ENCODE measurements at places on chromosomes 3 and 15.

DNA sequence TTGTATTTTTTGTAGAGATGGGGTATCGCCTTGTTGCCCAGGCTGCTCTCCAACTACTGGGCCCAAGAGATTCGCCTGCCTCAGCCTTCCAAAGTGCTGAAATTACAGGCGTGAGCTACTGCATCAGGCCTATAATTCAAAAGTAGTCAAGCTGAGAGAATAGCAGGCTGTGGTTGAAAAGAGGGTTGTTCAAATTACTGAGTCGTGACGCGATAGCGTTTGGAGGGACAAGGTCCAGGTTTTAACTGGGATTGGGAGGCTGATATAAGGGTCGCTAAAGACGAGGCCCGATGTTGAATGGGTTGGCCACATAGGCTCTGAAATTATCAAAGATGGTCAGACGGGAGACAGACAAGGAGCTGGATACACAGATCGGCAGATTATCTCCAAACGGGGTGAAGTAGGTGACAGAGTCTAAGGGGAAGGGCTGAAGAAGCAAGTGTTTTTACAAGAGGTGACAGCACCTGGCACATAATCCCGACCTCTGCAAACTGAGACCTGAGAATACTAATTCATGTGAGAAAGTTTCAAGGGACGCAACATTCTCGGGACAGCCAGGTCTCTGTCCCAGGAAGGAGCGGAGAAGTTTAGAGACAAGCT, 759 bp upstream of the ARID3B start:
- no peak for DNase-seq
- H3K4me3 ChIP-seq = peak overlapping the region; percentile 64
- H3K36me3 ChIP-seq = no peaks in the 10 kb centered on the region
- peaks cover 10% of the 10 kb centered on the region for H3K27me3 ChIP-seq
- peak overlapping the region; percentile 72 for H3K27ac ChIP-seq
- H3K4me1 ChIP-seq = peaks cover 30% of the 10 kb centered on the region

GRCh38 chr3:40167958-40168357, 141.5 kb upstream of the EIF1B start:
- no peak overlapping the region for H3K27ac ChIP-seq
- no peaks in the 10 kb centered on the region for H3K4me1 ChIP-seq
- no peak overlapping the region for H3K4me3 ChIP-seq
- no peak for DNase-seq
- H3K27me3 ChIP-seq = 0 out of 2 replicates have a peak, but pooled peaks cover 8% of the 10 kb centered on the region

GRCh38 chr15:49096090-49096750, 50.0 kb upstream of the SECISBP2L start:
- H3K36me3 ChIP-seq = no peaks in the 10 kb centered on the region
- no peak for DNase-seq
- no peak overlapping the region for H3K4me3 ChIP-seq
- no peak overlapping the region for H3K27ac ChIP-seq

- H3K4me1 ChIP-seq = no peaks in the 10 kb centered on the region
- no peaks in the 10 kb centered on the region for H3K27me3 ChIP-seq
- no peak for DNase-seq
- no peak overlapping the region for H3K27ac ChIP-seq
Measured at GRCh38 chr15:99365242-99365641, 114.0 kb downstream of the LRRC28 start.

DNA sequence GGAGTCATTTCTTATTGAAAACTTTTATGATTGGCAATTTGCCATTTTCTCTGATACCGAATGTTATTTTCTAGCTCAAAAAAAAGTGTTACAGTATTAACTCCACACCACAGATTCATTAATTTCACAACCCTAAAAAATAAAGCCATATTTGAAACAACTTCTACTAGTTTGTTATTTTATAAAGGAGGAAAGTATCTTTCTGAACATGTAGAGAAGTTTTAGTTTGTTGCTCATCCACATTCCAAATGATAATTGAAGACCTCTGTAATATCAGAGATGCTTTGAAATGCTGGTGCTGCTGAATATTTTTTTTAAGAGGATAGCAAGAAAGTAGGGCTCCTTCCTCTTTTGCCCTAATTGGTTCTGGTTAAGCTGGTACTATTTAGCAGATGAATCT, 1.9 kb downstream of the VGLL3 start:
- no peak overlapping the region for H3K4me3 ChIP-seq
- no peak for DNase-seq
- no peaks in the 10 kb centered on the region for H3K36me3 ChIP-seq
- peaks cover 5% of the 10 kb centered on the region for H3K27me3 ChIP-seq

DNA sequence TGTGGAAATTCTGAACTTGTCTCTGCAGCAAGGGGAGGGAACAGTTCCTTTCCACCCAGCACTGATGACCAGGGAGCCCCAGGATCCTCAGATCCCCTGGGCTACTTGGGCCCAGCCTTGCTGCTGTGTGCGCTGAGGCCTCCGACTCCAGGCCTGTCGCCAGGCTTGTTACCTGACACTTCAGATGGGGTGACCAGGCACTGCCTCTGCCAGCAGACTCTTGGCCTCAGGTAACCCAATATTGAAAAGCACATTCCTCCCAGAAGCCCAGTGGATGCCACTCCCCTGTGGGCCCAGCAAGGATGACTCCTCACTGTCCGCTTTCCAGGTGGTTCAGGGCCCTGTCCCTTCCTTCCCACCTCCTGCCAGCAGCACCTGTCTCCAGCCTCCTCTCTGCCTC, 3.5 kb upstream of the PLA2G4E start:
- H3K4me1 ChIP-seq = no peaks in the 10 kb centered on the region
- H3K27ac ChIP-seq = no peak overlapping the region
- no peak for DNase-seq
- H3K4me3 ChIP-seq = no peak overlapping the region
- H3K36me3 ChIP-seq = no peaks in the 10 kb centered on the region

DNA sequence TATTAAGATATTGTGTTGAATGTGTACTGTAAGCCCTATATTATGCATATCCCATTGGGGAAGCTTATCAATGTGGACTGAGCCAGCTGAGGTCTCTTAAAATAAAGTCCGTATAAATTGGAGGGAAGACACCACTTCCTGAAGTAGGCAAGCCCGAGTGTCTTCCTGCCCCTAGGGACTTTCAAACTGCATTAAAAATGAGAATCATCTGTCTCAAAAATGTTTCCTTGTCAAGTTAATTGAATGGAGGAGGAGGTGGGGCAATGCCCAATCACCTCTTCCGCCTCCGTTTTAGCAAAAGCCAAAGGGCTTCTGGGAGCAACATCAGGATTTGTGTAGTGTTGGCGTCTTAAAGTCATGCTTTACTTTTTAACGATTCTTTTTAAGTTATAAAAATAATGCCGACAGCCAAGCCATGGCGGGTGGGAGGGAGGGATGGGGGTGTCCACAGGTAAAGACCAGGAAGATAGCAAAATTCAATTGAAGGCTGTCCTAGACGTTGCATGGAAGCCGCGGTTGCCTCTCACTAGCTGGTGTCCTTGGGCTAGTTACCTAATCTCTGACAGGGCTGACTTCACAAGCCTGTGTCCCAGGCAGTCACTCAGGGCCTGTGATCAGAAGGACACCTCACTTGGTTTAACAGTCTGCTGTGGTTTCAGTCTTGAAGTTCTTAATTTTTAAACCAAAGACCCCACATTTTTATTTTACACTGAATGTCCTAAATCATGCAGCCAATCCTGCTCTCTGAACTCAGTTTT, 524.9 kb upstream of the PROK2 start:
- no peaks in the 10 kb centered on the region for H3K4me1 ChIP-seq
- H3K27me3 ChIP-seq = peaks cover 7% of the 10 kb centered on the region
- no peak for DNase-seq
- no peak overlapping the region for H3K27ac ChIP-seq

DNA sequence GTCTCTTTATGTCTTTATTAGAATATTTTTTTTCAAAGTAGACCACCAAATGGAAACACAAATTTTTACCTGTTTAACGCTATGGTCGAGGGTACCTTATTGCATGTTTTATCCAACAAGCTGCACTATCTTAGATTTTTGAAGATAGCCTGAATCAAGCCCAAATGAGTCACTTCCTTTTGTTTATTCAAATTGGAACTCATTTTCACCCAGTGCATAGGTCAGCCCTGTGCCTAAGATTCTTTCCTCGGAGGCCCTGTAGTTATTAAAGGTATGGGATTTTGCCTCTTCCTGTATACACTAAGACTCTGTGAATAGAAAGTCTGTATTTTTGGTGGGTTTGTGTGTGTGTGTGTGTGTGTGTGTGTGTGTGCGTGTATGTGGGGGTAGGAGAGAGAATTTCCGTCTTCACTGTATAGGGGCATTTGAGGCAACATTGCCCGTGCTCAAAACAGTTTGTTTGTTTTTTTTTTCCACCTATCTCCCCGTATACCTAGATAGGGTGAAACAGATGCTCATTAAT, 358.0 kb upstream of the CADM2 start:
- no peak overlapping the region for H3K4me3 ChIP-seq
- no peaks in the 10 kb centered on the region for H3K27me3 ChIP-seq
- H3K36me3 ChIP-seq = no peaks in the 10 kb centered on the region
- no peak overlapping the region for H3K27ac ChIP-seq
- no peaks in the 10 kb centered on the region for H3K4me1 ChIP-seq

DNA sequence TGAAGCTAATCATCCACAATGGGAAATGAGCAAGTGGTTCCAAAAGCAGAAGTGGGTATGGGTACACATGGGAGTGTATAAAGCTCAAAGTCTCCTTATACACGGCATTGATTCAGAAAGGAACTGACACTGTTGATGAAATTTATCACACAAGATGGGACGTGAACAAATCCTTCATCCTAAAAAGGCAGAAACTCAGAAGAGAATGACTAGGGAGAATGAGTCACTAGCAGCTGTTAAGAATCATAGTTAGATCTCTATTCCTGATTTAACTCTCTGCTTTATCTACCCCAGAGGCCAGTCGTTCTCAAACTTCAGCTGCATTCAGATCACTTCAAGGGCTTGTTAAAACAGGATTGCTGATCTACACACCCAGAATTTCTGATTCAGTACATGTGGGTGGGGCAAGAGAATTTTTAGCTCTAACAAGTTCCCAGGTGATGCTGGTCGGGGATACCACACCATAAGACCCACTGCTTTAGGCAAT, 97.7 kb upstream of the PHLDB2 start:
- no peaks in the 10 kb centered on the region for H3K27me3 ChIP-seq
- H3K4me3 ChIP-seq = no peak overlapping the region
- no peak for DNase-seq

- no peaks in the 10 kb centered on the region for H3K36me3 ChIP-seq
- no peak overlapping the region for H3K4me3 ChIP-seq
- H3K27me3 ChIP-seq = peaks cover 3% of the 10 kb centered on the region
Measured at GRCh38 chr3:193029800-193030199, 112.1 kb upstream of the MB21D2 start.

DNA sequence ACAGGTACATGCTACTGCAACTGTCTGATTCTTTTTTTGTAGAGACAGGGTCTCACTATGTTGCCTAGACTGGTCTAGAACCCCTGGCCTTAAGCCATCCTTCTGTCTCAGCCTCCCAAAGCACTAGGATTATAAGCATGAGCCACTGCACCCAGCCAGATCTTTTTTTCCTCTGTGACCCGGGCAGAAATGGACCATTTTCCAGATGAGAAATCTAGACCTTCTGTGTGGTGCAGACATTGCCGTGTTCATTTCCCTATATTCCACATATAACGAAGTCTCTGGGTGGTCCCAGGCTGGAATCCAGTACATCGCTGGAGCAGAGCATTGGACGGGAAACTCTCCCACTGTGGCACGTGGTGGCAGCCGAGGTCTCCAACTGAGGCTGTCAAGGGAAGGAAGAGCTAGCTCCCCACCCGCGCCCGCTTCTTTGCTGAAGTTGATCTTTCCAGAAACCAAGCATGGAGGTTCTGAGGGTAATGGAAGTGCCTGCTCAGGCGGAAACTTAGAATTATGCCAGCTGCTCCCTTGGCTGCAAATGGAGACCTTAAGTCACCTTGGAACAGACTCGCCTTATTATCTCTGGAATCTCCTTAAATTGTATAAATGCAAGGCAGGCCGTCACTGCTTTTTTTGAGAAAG, 23.1 kb upstream of the TXNRD3 start:
- no peak for DNase-seq
- H3K27me3 ChIP-seq = no peaks in the 10 kb centered on the region
- no peak overlapping the region for H3K27ac ChIP-seq
- H3K36me3 ChIP-seq = no peaks in the 10 kb centered on the region
- peaks cover 8% of the 10 kb centered on the region for H3K4me1 ChIP-seq
- H3K4me3 ChIP-seq = no peak overlapping the region

- DNase-seq = no peak
- no peaks in the 10 kb centered on the region for H3K36me3 ChIP-seq
- no peak overlapping the region for H3K4me3 ChIP-seq
- no peak overlapping the region for H3K27ac ChIP-seq
- H3K4me1 ChIP-seq = no peaks in the 10 kb centered on the region
- H3K27me3 ChIP-seq = no peaks in the 10 kb centered on the region
Measured at GRCh38 chr3:80384811-80385210, 617.0 kb upstream of the ROBO1 start.

GRCh38 chr3:114496021-114496434, 202.2 kb downstream of the TIGIT start:
- H3K36me3 ChIP-seq = peaks cover 3% of the 10 kb centered on the region
- peak; percentile 68 for DNase-seq
- peaks cover 83% of the 10 kb centered on the region for H3K4me1 ChIP-seq
- H3K27me3 ChIP-seq = no peaks in the 10 kb centered on the region

DNA sequence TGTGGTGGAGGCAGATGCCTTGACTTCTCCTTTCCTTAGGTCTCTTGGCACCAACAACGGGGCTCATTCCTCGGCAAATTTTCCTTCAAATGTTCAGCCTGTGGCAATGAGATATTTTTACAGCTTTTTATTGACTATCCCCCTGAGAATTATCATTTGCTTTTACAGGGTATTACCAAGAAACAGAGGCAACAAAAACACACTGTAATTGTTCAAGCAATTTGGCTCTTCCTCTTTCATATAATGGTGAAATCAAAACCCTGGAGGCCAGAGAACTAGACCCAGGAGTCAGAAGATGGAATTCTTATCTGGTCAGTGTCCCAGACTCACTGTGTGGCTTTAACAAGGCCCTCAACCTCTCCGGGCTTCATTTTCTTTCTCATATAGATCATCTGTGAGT, 40.1 kb downstream of the TRIM42 start:
- H3K27ac ChIP-seq = no peak overlapping the region
- peaks cover 2% of the 10 kb centered on the region for H3K27me3 ChIP-seq
- no peaks in the 10 kb centered on the region for H3K4me1 ChIP-seq
- H3K4me3 ChIP-seq = no peak overlapping the region
- H3K36me3 ChIP-seq = no peaks in the 10 kb centered on the region

- peak within 1 kb of the TSS; percentile 75 for H3K27ac ChIP-seq
- H3K4me1 ChIP-seq = peaks cover 6% of the 10 kb centered on the region
- DNase-seq = peak; percentile 85
Measured at GRCh38 chr3:15205934-15206661, at the start of gene CAPN7. Gene CAPN7, plus strand, starts transcription at chr3:15206246. Its CDS starts 250 bp downstream, at chr3:15206496.

Data from HCT116 (cell line).